Neuronal stem cell (in vitro differentiated cells): ENCODE measurements at places on chromosomes 1 and 21.

DNA sequence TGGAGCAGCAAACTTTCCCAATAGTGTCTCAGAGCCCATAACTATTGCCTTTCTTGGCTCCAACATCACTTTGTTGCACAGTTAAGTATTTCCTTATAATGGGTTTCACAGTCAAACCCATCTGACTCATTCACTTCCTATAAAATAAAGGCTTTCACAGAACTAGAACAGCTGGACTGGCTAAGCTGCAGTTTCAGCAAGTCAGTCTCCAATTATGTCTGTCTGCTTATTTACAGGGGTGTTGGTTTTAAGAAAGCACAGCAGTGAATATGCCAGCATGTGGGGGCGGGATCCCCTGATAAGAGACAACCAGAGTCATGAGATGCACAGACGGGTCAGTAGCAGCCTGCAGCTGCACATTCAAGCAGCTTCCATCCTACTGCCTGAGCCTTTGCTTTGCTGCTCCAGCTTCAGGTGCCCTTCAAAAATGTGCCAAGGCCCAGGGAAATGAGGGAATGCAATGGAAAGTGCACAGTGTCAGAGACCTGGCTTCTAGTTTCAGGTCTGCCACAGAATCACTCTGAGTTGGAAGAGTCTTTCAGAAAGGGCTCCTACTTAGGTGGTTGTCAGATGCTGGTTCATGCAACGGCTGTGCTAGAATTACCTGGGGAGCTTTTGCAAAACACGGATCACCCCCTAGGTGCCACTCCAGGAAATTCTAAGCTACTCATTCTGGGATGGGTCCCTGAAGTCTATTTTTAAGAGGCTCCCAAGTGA is 24.8 kb downstream of the RNF19B start:
- no peak for DNase-seq

DNA sequence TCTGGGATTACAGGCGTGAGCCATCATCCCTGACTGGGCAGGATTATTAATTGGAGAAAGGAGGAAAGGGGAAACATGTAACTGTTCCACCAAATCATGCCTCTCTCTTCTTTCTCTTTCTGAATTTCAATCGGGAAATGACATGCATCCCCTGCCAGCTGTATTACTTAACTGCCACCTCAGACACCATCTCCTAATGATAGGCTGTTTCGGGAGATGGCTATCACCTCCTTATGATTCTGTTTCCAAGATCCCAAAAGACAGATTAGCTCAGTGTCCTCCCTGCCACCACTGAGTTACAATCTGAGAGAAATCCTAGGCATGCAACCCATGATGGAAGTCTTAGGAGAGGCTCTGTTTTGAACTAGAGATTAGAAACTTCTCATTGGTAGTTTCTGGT is 67.5 kb downstream of the MIS18A start:
- no peak for DNase-seq

GRCh38 chr21:29193072-29193471 is 62.6 kb downstream of the MAP3K7CL start:
- DNase-seq, result no peak

GRCh38 chr1:212288615-212289014 is 3.4 kb downstream of the PPP2R5A start:
- no peak for DNase-seq

DNA sequence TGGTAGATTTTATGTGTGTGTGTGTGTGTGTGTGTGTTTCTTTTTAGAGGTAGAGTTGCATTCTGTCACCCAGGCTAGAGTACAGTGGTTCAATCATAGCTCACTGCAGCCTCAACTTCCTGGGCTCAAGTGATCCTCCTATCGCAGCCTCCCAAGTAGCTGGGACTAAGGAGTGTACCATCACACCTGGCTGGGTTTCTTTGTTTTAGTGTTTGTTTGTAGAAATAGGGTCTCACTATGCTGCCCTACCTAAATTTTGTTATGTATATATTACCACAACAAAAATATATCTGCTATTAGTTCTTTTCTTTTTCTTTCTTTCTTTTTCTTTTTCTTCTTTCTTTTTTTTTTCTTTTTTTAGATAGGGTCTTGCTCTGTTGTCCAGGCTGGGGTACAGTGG is 43.1 kb upstream of the CXADR start:
- DNase-seq, result no peak

- DNase-seq, result no peak
These were observed 15.6 kb downstream of the ZMPSTE24 start for GRCh38 chr1:40273547-40274166.

DNA sequence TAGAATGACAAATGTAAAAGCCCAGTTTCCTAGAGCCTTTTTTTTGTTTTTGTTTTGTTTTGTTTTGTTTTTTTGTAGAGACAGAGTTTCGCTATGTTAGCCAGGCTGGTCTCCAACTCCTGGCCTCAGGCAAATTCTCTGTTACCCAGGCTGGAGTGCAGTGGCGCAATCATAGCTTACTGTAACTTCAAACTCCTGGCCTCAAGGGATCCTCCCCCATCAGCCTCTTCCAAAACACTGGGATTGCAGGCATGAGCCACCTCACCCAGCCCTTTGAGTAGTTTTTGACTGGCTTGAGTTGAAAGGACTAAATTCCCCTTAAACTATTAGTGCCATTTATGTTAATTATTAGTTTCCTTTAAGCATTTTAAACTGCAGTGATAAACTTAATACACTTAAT is 28.8 kb upstream of the ZBTB18 start:
- DNase-seq, result no peak
